Aorta (tissue), 5 donors: ENCODE measurements at places on chromosomes 13 and 19. TPM values are rescaled to one million over a fixed set of nuclear protein-coding genes. Genes with fewer than 3 reads are reported as not detected.

Gene NDUFB7
- 452 TPM for polyA plus RNA-seq

DNA sequence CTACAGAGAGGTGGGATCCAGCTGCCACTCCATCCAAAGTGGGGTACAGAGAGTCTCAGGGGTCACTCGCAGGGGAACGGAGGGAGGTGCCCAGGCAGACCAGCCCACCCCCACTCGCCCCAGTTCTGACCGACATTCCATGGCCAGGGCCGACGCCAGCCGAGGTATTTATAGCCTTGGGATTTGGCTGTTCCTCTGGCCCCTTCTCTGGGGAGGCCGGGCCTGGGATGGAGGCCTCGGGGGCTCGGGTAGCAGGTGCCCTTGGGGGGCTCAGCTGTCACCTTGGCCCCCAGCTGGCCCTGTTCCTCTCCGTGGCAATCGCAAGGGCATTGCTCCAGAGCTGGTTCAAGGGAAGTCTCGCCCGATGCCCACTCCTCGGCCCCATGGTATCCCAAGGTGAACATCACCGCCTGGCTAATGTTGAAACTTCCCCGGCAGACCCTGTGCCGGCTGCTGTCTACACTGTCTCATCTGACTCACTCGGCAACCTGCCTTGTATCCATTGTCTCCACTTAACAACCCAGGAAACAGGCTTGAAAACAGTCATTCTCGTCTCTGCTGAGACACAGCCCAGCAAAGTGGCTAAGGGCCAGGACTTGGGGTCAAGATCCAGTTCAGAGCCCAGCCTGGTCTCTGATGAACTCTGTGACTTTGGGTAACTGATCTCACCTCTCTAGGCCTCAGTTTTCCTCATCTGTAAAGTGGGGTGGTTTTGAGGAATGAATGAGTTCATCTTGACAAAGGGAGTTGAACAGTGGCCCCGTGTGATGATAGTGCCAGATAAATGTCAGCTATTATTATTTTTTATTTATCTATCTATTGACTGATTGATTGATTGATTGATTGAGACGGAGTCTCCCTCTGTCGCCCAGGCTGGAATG lies 9.7 kb downstream of the PRKACA start:
- DNase-seq: peak; percentile 74

- no peak for DNase-seq
Observed at GRCh38 chr13:24505756-24506155, 6.8 kb downstream of the PARP4 start.

DNA sequence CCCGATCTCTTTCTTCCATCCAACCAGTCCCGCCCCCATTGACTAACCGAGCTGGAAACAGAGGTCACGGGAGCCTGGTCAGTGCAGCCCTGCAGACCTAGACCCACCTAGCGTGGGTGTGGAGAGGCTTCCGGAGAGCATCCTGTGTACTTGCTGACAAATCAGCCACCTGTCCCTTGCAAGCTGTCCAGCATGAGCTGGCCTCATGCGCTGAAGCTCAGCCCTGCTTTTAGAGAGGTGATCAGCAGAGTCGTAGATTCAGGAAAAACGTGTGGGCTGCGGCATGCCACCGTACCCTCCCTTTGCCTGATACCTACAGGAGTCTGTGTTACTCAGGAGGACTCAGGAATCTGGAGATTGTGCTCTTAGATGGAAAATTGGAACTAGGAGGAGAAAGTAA lies 80.3 kb upstream of the UQCRFS1 start:
- no peak for DNase-seq

DNA sequence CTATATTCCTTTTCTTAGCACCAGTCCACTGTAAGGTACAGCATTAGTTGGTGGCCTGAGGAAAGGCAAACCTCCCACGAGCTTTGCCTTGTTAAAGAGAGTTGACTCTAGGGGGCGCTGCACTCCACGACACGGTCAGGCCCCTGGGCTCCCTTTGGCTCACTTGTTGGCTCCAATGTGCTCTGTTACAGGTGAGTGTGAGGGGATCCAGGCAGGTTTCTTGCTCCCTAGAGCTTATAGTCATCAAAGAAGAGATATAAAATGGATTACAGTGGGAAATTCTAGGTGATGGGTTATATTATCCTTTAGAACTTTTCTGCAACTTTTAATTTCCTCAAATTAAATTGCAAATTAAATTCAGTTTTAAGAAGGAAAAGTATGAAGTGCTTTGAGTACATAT lies 3.7 kb downstream of the WDR87 start:
- DNase-seq: peak; percentile 79

Gene KCNN1
- polyA plus RNA-seq: 0.13 TPM

Gene FFAR1
- polyA plus RNA-seq: not detected

DNA sequence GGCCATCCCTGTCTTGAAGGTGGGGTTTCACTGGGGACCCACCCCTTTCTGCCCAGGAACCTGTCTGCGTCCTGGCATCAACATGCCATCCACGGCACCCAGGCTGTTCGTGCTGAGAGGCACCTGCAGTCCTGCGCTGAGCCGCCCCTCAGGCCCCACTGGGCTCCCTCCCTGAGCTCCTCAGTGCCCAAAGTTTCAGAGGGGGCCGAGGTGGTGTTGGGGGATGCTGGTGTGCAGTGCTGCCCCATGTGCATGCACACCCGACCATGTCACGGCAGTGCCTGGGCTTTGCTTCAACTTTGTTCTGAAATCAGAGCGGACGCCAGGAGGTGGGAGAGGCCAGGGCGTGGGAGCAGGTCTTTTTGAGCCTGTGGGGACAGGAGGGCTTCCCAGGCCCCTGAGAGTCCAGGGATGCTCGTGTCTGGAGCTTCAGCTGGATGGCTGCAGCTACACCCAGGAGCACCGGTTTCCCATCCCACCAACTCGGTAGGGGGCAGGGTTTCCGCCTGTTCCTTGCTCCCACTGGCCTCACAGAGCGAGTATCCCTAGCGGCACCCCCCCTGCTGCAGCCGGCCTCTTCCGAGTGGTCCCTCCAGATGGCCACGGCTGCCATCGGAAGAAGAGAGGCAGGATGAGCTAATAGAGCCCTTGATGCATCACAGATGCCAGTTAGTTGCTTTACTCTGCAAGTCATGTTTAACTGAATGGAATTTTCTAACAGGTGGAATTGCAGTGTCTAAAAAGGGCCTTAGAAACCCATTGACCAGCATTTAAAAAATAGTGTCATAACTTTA lies 44.0 kb downstream of the WDFY2 start:
- no peak for DNase-seq

DNA sequence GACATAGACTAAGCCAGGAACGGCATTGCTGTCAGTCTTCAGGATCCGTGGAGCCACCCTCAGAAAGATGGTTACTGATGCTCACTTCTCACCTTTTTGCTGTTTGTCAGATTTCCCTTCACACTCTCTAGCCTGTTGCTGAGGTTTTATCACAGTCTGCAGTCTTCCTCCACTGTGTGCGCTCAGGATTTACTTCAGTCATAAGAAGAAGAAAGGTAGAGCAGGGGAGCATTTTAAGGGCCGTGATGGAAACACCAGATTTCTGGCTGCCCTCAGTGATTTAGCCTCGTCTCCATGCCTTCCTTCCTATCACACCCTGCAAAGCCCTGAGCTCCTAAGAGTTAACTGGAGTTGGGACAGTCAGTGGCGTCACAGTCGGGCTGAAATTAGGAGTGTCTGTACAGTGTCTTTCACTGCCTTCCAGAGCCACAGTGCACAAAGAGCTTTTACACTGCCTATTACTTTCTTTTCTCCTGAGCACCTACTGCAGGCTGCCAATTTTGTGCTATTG lies 60.0 kb upstream of the GPR183 start:
- DNase-seq: no peak

Gene LRG1
- 1.5 TPM for polyA plus RNA-seq

DNA sequence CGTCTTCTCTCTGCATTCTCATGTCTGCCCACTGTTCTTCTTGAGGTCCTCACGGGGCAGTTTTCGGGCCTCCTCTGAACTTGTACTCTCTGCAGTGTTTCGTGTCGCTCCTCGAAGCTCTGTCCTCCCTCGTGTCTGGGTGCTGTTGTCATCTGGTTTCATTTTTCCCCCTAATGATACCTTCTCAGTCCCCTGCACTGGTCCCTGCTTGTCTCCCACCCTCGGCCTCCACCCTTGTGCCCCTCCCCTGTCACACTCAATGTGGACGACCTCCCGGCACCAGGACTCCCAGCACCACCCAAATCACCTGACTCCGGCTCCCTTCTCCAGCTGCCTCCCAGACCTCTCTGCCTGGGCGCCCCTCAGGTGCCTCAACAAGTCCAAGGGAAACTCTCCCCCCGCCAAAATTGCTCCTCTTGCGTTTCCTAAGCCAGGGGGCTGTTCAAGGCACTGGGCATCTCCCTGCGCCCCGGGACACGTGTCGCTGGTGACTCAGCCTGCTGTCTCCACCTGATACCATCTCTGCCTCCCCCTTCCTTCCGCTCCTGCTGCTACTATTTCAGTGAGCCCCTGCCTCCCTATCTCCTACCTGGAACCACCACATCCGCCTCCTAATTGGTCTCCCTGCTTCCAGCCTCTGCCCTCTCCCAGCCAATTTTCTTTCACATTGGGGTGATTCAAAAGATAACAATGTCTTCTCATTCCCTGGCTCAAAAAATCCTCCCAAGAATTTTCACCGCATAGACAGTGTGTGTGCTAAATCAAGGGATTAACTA lies 49.5 kb downstream of the RFX2 start:
- no peak for DNase-seq

DNA sequence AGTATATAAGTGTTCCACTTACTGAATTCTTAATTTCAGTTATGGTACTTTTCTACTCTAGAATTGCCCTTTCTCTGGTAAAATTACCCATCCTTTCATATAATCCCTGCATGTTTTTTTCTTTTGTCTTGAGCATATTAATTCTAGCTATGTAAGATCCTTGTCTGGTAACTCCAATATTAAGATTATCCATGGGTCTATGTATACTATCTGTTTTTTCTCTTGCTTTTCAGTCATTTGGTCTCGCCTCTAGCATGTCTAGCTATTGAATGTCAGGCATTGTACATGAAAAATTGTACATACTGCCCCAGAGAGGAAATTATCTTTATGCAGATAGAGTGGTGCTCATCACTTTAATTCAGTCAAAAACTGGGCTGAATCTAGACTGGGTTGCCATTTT lies 50.4 kb upstream of the CALM3 start:
- no peak for DNase-seq

DNA sequence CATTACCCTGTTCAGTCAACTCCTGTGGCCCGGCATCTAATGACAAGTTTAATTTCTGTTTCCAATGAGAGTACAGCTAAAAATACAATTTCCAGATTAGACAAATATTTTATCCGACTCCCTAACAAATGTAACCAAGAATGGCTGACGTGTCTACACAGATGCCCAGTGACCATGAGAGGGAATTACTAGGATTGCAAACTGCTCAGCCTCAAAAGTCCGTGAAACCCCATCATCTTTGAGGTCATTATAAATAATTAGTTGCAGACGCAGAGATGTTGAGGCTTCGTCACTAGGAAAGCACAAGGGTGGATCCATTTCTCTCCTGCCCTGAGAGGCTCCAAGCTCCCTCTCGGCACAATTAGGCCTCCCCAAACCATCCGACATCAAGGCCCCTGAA lies 104.1 kb upstream of the ZNF507 start:
- no peak for DNase-seq

DNA sequence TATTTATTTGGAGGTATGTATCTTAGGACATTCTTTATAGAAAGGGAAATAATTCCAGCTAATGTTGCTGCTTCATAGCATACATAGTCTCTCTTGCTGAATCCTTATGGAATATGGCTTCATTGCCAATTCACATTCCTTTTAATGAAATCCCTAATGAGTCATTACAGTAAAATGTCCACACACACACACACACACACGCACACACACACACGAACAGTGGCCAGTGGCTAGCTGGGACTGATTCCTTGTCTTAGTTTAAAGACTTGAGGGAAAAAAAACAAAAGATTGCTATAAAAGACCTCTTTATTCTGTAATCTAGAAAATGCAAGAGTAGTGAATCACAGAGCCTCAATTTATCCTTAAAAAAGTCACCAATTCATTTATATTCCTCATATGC lies 301.6 kb downstream of the SLITRK6 start:
- no peak for DNase-seq

DNA sequence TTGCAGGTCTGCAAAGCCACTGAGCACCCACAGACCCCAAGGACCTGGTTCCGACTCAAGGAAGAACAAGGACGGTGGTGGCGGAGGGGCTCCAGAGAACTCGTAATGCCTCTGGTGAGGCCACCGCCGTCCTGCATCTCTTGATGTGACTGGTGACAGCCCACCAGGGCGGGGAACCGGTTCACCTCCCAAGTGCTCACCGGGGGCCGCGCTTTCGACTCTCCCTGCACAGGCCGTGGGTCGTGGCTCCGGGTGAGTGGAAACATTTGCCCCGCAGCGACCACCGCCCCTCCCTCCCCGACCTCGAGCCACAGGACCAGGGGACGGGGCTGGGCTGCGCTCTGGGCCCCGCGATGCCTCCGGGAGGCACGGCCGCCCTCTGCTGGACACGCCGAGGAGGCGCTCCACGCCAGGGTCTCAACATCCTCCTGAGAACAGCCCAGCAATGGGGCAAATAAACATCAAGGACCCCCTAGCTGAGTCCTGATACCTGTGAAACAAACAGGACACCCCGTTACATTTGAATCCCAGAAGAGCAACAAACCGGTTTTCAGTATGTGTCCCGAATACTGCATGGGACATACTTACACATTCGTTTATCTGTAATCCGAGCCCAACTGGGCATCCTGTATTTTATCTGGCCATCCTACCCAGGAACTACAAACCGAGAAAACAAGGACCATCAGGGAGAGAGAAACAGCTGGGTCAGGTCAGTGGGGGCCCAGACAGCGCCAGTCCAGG lies 3.9 kb upstream of the PLPP2 start:
- no peak for DNase-seq

Gene ISYNA1
- 56.0 TPM for polyA plus RNA-seq

DNA sequence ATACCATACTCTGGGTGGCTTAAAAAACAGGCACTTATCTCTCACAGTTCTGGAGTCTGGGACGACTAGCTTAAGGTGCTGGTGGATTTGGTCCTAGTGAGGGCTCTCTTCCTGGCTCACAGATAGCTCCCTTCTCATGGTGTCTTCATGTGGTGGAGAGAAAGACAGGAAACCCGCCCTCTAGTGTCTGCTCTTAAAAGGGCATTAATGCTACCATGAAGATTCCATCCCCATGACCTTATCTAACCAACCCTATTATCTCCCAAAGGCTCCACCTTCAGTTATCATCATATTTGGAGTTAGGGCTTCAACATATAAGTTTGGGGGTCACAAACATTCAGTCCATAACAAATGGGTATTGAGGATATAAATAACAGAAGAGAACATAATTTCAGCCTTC lies 139.4 kb downstream of the HS6ST3 start:
- DNase-seq: no peak

DNA sequence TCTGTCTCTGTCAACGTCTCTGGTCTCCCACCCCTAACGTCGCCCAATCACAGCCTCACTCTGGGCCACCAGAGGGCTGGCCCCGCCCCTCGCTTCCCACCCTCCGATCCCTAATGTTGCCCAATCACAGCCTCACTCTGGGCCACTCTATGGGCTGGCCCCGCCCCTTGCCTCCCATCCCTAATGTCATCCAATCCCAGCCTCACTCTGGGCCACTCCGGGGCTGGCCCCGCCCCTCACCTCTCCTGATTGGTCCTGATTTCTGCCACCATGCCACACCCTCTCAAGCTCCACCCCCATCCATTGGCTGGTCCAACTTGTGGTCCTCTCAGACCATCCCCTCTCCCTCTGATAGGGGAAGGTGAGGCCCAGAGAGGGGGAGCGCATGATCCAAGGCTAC lies 24.9 kb downstream of the CELF5 start:
- DNase-seq: no peak

Gene TYROBP
- 327 TPM for polyA plus RNA-seq
